ENCODE measurements at places on chromosomes 1 and 21.

GRCh38 chr1:104531990-104532389 lies 782.3 kb downstream of the AMY1C start:
- DNase-seq = no peak

DNA sequence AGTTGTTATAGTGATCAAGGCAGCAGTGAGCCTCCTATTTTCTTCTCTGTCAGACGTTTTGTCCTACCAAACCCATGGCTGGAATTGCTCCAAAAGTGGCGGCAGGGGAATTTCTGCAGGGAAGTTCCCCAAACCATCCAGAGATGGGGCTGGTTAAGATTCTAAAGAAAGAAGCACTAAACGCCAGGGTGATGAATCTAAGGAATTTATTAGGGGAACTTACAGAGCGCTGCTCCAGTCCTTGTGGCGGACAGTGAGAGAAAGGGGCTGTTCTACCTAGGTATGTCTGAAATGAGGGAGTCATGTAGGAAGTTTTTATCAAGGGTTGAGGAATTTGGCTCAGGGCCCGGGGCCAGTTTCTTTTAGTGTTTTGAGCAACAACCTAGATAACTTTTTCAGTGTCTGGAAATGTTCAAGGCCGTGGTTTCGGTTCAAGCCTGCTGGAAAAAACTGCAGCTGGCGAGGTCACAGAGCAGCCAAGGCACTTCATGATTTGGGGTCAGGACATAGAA lies 222.4 kb upstream of the B3GALT2 start:
- peak; percentile 72 for DNase-seq

GRCh38 chr1:182084487-182085316 lies 23.2 kb upstream of the ZNF648 start:
- DNase-seq = peak; percentile 91

- DNase-seq = no peak
Observed at GRCh38 chr21:30102871-30103270, 63.7 kb downstream of the CLDN17 start.

DNA sequence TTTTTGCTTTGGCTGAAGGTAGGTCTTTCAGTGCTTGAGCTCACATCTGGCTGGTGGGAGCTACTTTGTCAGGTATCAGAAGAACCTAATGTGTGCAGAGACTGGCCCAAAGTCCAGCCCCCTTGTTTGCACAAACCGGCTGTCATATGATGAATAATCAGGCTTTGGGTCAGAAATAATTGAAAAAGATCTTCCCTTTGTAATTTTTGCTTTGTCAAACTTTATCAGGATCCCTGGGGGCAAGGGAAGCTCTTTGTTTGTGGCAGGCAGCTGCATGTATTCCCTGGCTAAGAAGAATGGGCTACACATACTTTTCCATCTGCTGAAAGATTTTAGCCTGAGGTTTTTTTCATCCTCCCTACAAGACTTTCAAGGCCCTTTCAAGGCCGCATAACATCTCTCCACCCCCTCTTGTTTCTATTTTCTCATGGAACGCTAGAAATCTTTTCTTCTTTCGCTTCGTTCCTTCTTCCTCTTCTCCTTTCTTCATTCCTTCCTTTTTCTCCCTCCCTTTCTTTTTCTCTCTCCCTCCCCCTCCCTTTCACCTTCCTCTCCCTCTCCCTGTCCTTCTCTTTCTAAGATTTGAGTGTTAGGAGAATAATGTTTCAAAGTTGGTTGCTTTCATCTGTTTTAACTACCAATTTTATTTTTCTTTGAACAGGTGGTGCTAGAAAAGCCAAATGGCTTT lies 25.5 kb downstream of the TUFT1 start:
- no peak for DNase-seq

- peak; percentile 76 for DNase-seq
Observed at GRCh38 chr1:91830242-91831131, 55.5 kb downstream of the TGFBR3 start.

DNA sequence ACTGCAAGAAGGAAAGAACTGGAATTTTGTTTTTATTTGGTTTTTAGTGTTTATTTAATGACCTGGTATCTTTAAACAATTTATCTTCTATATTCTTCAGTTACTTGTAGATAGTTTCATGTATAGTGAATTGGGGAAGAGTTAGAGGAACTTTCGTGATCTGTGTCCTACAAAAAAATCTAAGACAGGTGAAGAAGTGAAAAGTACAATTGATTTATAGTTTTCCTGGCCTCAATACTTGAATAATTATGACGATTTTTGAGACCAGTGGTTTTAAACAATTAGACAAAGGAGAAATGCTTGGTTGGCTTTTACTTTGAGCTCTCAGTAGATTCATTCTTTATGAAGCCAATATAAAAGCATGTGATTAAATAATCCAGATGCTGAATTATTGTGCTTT lies 7.5 kb downstream of the MIER1 start:
- no peak for DNase-seq

DNA sequence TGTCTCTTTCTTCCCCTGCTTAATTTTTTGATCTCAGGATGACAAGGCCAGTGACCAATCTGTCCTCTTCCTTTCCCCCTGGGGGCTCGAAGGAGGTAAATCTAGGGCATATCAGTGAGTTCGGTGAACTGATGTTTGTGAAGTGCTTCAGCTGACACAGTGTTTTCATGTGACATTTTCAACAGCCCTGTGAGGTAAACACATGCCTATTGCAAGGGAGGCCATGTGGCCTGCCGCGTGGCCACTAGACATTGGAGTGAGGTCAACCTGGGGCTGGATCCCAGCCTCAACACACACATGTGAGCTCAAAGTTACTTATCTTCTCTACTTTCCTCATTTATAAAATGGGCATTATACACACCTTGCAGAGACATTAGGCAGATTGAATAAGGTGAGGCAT lies 126.3 kb downstream of the PLPP3 start:
- peak; percentile 52 for DNase-seq

DNA sequence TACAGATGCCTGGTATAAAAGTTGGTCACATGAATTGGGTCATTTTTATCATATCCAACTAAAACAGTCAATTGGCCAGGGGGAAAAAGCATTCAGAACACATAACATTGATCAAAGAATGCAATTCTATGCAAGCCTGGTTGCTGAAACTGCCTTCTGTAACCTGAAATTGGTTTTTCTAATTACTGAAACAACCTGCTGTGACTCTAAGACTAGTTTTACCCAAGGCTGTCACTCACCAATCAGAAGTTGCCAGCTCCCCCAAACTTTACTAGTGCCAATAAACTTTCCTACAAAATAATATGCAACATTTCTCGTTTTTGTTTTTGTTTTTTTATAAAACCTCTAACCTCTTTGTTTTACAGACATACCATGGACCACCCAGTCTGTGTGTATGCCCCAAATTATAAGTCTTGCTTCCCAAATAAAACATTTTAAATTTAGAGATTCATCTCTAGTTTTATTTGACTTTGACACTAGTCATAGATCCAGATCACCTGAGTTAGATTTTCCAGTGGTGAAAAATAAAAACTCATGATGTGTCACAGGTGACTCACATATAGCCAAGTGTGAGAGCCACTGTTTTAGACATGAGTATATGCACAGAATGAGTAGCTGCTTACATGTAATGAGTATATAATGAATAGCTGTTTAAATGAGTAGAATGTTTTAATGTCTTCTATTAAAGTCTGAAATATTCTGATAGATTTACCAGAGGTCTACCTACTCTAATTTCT lies 64.2 kb upstream of the CR2 start:
- DNase-seq = no peak
